NCI-H187 (cell line): ENCODE measurements at places on chromosomes 13 and 19.

GRCh38 chr19:46995492-46995891 lies 24.1 kb upstream of the NPAS1 start:
- no peak for DNase-seq

DNA sequence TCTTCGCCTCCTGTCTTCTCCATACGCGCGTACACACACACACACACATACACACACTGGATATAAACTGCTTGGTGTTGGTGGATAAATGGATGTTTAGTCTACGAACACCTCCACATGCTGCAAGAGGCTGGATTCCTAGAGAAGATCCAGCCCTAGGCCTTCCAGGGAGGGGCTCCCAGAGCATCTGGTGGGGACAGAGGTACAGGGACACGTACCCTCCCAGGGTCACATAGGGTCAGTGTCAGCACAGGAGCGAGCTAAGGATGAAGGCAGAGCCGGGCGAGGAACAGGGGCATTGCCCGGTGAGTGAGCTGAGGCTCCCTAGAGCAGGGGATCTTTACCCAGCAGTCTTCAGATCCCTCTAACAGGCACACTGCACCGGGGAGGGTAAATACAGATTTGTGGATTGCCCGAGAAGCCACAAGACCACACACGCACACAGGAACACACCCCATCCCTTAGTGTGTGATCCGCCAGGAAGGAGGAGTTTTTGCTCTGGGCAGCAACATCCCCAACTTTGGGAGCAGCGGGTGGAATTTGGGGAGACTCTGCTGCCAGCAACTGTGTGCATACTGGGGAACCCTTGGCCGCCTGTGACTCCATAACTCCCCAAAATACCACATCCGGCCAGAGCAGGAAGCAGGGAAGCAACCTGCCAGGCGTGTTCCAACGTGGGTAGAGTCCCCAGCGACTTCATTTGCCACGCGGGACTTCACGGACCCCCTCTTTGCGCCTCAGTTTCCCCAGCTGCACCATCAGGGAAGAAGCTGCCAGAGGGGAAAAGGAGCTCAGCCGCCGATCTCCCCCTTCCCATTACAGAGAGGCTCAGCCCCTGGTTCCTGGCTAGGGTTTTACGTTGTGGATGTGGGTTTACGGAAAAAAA lies 5.8 kb upstream of the TLE2 start:
- no peak for DNase-seq

DNA sequence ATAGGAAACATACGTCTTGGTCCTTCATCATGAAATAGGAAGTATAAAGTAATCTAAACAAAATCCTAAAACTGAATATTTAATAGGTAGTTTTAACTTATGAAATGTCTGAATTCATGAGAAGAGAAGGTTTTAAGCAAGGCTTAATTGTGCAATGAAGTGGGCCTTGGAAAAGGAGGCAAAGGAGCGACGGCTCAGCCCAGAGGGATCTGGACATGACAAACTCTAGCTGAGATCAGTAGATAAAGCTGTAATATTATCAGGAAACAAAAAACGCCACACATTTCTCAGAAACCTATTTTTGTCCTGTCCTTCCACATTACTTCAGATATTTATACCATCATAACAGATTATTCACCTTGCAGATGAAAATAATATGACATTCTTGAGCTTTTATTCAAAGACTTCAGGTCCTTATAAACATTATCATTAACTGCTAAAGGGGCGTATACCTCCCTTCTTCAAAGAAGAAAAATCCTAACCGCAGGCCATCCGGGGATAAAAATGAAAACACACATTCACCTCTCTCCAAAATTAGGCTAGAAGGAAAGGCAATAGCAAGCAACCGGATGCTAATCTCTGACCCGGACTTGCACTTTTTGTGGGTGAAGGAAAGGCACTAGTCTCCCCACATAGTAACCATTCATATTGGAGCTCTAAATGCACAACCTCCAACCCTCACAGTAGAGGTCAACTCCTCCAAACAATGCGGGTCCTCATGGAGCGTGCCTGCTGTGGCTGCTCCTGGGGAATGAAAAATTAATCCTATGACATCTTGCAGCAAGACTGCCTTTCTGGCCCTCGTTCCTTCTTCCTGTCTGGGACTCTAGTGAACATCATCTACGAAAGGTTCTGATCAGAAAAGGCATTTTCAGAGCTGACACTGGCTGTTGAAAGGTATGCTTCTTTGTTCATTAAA lies 108.8 kb downstream of the TBC1D4 start:
- no peak for DNase-seq

DNA sequence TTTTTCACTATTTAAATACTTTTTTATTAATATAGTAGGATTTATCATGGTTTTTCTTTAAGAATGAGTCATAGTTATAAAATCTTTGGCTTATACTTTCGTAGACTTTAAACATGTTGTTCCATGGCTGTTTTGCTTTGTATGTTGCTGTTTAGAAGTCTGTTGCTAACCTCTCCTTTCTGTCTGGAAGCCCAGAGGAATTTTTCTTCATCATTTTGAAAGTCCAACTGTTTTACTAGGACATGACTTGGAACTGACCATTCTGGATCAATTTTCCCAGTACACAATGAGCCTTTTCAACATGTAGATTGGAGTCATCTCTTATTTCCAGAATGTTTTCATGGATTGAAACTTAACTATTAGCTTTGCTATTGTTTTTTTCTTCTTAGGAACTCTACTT lies 7.9 kb downstream of the CAB39L start:
- DNase-seq = no peak
